Activated T-cell treated with anti-CD3 and anti-CD28 coated beads for 48 hours (primary cell): ENCODE measurements at places on chromosomes 2 and 18.

DNA sequence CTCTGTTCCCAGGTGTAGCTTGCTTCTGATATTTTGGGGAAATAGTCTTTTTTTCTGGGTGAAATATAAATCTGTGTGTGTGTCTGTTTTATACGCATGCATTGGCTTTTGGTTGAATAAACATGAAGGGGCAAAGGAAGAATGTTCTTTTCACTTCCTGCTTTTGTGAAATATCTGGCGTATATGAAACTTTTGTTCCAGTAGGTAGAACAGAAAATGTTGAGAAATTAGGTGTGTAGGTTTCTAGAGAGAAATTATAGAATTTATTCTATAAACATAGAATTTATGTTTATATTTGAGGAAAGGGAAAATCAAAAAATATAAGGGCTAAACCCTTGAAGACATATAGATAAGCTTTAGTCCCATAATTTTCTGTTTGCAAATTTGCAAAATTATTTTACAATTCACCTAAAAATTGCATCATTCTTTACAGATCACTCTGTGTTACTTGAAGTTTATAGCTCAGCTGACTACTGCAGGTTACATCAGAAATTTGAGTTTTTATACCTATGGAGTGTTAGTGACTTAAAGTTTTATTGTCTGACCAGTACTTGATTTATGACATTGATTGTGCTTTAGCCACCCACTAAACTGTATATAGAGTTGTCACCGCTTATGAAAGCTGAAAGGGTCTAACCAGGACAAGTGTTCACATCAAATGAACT lies 116.1 kb downstream of the FAM117B start:
- no peak for DNase-seq

DNA sequence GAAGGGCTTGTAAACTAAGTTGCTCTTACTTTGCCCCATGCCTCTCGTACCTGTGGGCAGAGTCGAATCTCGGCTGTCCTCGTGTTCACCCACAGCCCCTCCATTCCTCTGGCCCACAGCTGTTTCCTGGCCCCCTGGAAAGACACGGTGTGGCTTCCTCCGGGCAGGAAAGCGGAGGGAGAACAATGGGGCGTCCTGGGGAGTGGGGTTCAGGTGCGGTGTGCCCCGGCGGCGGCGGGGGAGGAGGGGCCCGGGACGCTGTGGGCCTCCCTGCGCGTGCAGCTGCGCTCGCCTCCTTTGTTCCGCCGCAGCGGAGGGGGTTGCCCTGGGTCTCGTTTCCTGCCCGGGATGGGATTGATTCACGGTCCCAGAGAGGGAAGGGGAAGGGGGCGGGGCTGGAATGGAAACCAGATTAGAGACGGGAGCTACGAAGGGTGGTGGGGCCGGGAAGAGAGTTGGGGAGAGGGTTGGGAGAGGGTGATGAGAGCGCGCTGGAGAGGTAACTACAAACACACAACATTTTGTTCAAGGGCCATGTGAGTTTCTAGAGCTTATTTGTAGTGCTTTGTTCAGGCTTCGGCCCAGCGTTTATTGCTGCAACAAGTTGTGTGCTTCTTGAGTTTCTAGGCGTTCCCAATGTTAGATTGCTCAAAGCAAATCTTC lies 796 bp downstream of the MYO1B start:
- DNase-seq = peak; percentile 29

DNA sequence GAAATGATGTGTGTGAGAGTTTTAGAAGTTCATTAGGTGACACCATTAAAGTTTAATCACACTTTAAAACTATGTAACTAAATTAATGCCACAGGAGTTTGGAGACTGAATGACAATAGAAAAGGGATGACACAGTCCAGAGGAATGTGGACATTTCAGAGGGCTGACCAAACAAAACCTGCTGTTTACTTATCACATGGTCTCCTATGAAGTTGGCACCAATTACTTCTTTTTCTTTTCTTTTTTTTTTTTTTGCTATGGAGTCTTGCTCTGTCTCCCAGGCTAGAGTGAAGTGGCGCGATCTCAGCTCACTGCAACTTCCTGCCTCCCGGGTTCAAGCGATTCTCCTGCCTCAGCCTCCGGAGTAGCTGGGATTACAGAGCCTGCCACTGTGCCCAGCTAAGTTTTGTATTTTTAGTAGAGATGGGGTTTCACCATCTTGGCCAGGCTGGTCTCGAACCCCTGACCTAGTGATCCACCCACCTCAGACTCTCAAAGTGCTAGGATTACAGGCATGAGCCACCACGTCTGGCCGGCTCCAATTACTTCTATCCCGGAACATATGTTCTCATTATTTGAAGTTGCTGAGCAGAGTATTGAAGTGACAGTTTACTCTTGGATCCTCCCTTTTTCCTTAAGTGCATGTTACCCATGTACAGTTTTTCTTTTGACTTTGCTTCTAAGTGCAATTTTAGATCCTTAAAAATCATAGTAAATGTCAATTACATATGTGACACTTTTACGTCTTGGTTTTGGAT lies 4.3 kb downstream of the AGPS start:
- no peak for DNase-seq

- DNase-seq = no peak
Observed at GRCh38 chr2:118689456-118689855, 158.0 kb downstream of the EN1 start.

DNA sequence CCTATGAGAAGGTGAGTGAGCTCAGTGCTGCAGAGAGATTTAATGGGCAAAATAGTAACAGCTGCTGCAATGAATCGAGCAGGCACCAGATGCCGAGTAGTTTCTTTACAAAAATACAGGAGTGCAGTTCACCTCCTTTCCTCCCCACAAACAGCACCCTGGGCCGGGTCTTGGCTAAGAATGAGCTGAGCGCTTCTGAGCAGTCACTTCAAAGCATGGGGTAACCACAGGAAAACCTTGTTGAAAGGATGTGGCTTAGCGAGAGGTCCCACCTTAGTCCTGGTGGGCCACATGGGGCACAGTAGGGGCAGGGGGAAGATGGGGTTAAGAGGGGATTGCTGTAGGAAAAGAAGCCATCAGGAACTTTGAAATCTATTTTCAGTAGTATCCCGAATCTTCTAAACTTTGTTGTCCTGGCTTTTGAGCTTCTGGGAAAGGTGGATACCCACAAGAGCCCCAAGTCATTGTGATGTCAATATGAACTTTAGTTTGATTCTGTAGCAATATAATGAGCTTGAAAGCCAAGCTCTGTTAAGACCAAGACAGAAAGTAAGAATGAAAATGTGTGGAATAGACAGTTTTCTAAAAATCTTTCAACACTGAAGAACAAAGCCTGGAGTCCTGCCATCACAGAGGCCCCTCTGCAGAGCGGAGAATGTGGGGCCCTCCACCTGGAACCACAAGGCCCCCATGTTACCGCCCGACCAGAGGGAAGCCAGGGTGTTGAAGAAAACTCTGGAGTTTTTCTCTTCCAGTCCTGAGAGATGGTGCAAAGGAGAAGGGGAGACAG lies 101.0 kb upstream of the ZNF236 start:
- DNase-seq = peak; percentile 33

- DNase-seq = no peak
Observed at GRCh38 chr2:40034198-40034597, 255.1 kb upstream of the THUMPD2 start.

GRCh38 chr18:61998335-61998734 lies 105.5 kb upstream of the RNF152 start:
- DNase-seq = no peak
